T-helper 1 cell (primary cell): ENCODE measurements at places on chromosomes 5 and 9.

DNA sequence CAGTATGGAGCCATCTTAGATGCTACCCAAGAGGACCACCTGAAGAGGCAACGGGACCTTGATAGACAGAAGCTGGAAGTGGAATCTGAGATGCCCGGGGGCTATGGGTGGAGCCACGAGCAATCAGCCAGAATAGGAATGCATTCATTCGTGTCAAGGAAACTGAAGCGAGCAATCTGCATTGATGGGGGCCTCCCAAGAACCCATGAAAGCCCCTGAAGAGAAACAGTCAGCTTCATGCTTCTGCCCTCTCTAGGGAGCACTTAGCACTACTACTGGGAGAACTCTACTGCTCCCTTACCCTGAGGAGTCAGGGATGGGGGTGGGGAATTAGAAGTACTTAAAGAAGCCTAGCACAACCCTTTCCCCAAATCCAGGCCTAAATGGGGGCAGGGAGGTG, 51.9 kb upstream of the TCERG1 start:
- DNase-seq: no peak

DNA sequence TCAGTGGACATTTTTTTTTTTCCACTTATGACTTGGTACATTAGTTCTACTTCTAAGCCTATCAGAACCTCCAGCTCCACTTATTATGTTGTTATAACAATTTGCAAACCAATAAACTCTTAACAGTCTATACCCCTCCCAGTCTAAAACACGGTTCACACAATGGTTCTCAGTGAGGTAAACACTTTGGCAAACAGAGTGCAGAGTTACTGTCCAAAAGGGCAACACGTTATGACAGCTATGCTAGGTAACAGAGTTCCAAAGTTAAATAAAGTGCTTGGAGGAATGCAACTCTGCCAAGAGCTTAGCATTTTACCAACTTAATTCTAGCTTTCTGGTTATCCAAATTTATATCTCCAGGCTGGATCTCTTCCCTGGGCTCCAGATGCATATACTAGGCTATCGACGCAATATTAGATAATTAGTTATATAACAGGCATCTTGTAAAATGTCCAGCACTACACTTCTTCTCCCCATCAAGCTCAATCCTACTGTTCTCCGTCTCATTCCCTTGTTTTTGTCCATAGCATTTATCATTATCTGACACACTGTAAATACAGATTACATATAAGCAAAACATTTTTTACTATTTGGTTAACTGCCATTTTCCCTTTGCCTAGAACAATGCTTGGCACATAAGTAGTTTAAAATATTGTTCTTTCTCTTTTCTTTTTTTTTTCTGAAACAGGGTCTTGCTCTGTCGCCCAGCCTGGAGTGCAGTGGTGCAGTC, 14.3 kb downstream of the FNBP1 start:
- no peak for DNase-seq

DNA sequence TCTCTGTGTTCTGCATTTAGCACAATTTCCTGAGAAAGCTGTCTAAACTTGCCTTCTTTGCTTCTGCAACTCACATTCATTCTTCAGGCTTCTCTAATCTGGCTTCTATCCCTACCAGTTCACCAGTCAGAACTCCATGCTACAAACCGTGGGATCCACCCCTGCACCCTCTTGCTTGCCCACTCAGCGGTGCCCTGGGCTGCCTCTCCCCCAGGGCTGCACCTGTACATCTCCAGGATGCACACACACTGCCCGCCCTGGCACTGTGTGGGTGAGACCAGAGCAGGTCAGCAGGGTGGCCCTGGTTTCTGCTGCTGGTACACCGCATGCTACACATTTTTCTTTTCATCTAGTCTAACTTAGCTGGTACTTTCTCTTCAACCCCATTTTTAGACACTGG, 127.1 kb downstream of the FANCC start:
- no peak for DNase-seq

GRCh38 chr9:126989847-126990842, 75.6 kb downstream of the RALGPS1 start:
- DNase-seq: no peak

- no peak for DNase-seq
Observed at GRCh38 chr5:132760601-132761317, 13.5 kb downstream of the CCNI2 start.

GRCh38 chr9:20804489-20805250, 120.6 kb downstream of the FOCAD start:
- no peak for DNase-seq

DNA sequence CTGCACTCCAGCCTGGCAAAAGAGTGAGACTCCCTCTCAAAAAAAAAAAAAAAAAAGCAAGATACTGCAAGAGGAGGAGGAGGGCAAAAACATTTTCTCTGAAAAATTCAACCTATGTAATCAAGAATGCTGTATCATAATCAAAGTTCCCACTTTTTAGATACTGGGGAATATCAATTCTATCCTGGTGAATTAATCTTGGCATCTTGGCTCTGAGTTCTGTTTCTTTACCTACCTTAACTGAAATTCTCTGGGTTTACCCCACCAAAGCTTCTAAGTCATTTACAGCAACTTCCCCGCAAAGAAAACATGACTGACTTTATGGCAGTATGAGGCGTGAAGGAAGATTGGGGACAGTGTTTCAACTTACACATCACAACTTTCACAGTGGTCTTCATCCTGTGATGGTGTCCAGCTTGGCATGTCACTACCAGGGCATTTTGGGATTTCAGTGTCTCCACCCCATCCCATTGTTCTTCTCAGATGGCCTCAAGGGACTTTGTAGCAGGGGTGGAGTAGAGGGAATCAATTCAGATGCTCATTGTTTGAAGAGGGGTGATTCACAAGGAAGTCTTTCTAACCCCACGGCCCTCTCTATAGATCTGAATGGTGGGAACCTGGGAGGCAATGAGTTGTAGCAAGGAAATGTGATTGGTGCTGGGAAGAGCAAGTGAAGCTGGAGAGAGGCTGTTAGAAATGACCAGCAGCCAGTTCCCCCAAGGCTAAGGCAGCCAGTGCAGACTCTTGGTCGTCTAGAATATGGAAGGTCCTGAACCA, 130.5 kb downstream of the SCAMP1 start:
- no peak for DNase-seq

DNA sequence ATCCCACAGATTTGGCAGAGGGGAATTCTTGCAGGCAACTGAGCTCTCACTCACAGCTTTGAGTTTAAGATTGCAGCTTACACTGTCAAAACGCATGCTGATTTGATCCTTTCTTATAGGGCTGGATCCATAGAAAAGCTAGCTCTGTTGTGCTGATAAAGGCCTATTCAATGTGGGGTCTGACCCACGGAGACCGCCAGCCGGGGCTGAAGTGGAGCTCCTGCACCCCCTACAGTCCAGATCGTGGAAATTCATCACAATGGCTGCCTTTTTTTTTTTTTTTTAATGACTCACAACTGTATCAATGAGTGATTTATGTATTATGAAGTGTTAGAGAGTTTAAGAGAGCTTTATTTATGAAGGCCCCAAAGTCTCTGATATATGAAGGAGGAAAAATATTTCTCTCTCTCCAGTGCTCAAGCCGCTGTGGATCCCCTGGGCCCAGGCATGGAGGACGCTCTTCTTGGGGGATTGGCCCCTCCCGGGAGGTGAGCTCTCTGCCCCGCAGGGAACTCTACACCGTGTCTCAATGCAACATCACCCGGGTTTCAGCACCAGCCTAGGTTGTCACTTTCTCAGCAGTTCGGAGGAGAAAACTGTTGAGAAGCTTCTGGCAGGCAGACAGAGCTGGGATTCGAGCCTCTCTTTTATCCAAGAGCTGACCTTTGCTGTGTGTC, 700.2 kb downstream of the IRX1 start:
- DNase-seq: no peak

- no peak for DNase-seq
Observed at GRCh38 chr5:66958980-66959641, 237.5 kb downstream of the CD180 start.

DNA sequence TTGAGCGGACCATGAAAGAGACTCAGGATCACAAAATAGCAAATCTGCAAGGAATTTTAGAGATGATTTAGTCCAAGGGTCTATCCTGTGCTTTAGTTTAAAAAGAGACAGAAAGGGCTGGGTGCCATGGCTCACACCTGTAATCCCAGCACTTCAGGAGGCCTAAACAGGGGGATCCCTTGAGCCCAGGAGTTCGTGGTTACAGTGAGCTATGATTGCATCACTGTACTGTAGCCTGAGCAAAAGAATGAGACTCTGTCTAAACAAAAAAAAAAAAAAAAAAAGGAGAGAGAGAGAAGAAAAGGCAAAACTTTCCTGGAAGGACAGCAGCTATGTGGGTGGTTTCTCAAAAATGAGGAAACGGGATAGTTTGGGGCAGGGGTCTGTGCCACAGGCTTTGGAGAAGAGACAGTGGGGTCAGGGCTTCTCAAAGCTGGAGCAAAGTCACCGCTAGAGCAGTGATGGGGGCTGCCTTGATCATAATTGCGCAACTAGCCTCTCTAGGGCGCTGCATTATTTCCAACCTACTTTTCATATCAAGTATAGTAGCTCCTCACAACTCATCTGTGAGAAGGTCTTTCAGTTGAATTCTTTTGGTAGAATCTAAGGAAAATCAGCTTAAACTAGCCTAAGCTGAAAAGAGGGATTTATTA, 8.5 kb upstream of the ANKH start:
- DNase-seq: no peak

- DNase-seq: no peak
Observed at GRCh38 chr9:91474656-91475055, 51.0 kb upstream of the NFIL3 start.

DNA sequence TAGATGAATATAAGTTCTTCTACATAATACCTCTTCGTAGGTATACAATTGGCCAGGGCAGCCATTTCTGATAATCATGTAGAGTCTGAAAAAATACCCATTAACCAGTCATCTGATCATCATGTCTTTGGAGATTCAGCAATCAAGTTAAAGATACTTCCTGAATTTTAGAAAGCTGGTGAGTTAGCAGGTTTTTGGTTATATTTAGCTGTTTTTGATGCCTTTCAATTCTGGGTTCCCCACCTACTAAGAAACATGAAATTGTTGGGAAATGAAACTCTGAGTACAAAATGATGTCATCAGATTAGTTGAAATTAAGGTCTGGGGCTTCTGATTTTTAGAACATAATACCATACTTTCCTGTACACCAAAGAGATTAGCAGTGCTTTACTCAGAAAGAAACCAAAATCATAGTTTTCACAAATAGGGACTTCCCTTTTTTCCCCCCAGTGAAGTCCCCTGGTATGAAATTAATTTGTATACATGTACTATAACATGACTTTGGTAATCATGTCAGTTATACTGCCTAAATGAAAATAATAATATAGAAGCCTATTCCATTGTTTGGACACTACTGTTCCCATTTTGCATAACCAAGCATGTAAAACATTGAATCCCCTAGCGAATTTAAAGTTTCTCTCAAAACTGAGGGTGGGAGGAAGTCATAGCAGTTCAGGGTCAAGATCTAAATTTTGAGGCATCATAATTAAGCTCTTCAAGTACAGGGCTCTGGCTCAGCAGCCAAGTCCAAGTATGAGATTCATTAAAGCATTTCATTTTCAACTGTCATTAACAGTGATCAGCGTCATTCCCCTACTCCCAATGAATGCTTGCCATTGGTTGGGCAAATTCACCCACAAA, 17.9 kb downstream of the PRLR start:
- DNase-seq: no peak

DNA sequence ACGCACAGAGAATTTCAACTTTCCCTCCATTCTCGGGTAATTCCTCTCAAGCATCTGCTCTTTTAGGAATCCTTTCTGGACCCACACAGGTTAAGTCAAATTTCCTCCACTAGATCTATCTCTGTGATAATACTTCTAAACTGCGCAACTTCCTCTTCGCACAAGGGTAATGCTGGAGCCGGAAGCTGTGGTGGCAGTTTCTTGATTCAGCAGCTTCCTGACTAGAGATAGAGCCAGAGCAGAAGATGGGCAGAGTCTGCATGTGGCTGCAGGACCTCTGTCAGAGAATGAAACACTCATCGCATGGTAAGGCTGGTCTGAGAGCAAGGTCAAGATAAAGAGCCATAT, 11.1 kb upstream of the CDC42SE2 start:
- peak; percentile 82 for DNase-seq

DNA sequence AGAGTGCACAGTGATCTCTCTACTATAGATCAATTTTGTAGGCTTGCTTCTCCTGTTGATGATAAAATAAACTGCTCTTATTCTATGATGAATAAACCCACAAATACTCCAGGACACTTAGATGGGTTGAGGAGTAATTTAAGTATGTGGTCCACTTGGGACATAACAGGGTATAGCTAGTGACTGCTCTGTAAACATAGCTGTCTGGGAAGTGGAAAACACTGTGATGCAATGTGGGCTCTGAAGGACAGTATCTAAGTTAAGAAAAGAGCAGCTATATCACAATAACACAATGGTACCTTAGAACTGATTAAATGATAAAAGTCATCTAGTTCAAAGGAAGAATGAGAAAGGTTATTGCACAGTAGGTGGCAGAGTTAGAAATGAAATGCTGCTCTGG, 294.3 kb upstream of the HAPLN1 start:
- DNase-seq: no peak

DNA sequence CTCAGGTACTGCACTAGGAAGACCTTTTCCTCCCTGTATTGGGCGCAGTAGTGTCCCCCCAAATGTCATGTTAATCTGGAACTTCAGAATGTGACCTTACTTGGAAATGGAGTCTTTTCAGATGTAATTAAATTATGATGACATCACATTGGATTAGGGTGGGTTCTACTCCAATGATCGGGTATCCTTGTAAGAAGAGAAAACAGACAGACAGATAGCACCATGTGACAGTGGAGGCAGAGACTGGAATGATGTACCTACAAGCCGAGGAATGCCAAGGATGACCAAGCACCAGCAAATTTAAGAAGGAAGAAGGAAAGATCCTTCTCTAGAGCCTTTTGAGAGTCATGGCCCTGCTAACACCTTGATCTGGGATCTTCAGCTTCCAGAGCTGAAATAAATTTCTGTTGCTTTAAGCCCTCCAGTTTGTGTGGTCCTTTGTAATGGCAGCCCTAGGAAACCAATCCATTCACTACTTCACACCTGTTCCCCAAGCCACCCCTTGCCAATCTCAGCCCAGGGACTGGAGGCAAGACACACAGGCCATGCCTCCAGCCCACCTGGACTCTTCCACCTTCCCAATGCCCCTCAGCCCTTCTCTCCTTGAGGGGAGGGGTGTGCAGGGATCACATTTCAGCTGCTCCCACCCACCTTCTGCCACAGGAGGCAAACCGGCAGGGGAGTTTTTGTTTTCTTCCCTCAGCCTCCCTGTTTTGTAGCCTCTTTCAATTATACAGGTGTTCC, 1.6 kb downstream of the CCNJL start:
- DNase-seq: no peak

GRCh38 chr5:138096363-138096762, 12.5 kb downstream of the WNT8A start:
- no peak for DNase-seq

DNA sequence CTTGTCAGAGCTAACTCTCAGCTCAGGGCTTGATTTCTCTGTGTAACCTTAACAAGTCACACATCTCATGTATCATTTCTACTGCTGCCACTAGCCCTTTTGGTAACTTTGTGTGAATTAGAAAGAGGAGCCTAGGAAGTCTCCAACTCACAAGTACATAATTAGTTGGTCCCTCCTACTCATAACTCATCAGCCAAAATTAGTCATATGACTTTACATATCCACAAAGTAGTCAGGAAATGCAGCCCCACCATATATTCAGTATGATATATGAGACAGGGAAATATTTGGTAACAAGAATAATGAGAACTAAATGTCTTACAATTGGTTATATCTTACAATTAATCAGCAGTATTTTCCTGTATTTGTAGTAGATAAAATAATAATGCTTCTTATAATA, 250.2 kb downstream of the SH3GL2 start:
- no peak for DNase-seq

GRCh38 chr5:123066016-123066415, 23.0 kb upstream of the PRDM6 start:
- DNase-seq: no peak

- no peak for DNase-seq
Observed at GRCh38 chr5:147752033-147752432, 30.5 kb downstream of the JAKMIP2 start.
